ENCODE measurements at places on chromosomes 2 and 18.

- DNase-seq, result no peak
Measured at GRCh38 chr2:201923436-201924328, 110.0 kb upstream of the FZD7 start.

DNA sequence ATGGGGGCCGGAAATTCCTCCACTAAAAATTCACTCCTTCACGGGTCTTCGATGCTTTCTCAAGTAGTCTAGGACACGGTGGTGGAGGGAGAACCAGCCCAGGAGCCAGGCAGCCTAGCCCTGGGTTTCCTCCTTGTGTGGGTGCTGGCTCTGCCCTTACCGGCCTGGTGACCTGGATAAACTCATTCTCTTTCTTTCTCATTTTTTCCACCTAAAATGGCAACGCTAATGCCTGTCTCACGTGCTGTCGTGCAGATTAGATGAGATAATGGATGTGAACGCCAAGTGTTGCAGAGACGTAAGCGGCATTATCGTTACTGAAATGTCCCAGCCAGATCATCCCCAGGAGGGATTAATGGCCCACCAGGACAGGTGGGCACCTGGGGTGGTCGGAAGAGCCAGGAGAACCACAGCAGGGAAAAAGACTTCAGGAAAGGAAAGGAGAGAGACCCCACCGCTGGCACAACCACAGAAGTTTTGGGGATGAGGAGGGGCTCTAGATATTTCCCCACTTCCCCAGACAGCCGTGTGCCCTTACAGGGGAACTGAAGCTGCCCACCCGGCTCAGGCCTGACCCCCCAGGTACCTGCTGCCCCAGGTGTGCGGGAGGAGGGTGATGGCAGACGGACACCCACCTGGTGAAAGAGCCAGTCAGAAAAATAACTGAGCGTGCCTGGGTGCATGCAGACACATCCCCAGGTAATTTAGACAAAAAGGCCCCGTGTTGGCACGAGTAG lies 100.8 kb upstream of the ASAP2 start:
- no peak for DNase-seq

DNA sequence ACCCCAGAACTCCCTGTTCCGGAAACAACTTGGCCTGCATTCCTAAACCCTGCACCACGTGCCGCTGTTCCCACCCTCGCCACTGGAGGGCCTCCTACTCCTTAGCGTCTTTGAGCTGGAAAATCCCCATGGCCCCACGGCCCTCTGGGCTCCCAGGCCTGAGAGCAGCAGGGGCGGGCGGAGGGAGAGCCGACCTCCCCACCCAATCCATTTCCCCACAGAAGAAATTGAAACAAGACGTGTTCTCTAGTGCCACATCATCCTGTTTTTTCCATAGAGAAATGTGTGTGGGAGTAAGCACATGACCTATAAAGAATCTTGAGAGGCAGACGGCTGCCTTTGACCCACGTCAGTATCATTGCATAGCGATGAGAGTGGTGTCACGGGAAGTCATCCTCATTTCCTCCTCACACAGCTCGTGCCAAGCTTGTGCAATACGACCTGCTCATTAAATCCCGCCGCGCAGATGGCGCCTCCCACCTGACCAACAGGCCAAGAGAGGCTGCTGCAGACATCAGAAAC lies 79.2 kb downstream of the LAMA1 start:
- no peak for DNase-seq

GRCh38 chr2:144592500-144593256 lies 72.8 kb upstream of the ZEB2 start:
- no peak for DNase-seq

- no peak for DNase-seq
Measured at GRCh38 chr2:85828725-85829124, 60.1 kb downstream of the ST3GAL5 start.

DNA sequence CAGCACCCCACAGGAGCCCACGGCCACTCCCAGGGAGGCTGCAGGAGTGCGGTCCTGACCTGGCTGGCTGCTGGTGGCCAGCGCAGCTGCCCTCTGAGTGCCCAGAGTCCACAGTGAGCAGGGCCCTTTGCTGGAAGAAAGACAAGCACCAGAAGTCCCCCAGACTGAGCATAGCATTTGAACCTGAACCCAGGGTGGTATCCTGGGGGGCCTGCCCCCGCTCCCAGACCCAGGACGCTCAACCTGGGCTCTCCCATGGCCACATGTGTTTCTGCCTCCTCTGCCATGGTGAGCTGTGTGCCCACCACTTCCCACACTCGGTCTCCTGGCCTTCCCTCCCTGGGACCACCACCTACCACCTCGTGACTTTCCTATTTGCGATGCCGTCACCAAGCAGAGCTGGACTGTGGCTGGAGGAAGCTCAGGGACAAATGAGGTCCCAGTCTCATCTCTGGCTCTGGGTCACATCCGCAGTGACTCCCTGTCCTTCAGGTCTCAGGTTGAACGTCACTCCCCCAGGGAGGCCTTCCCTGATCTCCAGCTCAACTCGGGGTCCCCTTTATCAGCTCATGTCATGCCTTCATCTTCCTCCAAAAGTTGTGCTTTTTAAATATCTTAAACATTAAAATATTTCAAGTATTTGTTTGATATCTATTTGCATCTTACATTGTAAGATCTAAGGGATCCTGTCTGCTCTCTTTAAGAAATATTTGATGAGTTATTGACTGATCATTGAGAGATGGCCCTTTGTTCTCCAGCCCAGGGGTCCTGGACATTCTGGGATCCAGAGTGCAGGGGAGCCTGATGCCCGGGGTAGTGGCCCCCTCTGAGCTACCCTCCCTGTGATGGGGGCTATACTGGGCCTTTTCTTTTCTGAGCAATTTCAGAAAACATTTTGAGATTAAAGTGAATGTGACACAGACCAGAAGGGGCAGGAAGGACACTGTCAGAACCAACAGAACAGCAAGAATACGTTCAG lies 16.4 kb upstream of the GPR55 start:
- peak; percentile 45 for DNase-seq

DNA sequence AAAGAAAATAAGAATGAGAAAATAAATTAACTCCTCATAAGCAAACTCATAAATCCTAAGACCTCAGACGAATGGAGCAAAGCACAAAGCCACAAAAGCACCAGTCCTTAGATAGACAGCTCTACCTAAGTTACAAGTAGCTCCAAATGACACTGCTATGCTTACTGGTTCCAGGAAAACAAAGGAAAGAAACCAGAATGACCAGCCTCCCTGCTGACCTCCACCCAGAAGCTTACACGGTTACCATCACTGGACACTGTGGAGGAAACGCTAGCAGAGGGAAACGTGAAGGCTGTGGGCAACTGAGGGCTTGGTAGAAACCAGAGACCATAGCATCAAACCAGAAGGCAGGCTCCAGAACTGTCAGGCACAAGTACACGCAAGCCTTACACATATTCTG lies 67.8 kb downstream of the STK39 start:
- no peak for DNase-seq

DNA sequence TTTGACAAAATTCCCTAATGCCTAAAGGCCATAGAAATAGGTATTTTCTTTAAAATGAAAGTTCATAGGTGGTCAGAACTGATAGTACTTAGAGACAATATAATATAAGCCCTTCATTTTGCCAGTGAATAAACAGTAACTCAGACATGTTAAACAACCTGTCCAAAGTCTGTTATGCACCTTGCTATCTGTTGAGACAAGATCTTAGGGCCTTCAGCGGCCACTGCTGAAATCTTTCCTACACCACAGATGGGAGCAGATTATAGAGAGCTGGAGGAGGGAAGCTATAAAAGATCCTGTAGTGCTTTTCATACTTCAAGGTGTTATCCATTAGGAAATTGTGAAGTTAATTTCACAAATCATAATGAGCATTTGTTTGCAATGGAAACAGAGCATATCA lies 13.8 kb downstream of the CERKL start:
- DNase-seq, result no peak

DNA sequence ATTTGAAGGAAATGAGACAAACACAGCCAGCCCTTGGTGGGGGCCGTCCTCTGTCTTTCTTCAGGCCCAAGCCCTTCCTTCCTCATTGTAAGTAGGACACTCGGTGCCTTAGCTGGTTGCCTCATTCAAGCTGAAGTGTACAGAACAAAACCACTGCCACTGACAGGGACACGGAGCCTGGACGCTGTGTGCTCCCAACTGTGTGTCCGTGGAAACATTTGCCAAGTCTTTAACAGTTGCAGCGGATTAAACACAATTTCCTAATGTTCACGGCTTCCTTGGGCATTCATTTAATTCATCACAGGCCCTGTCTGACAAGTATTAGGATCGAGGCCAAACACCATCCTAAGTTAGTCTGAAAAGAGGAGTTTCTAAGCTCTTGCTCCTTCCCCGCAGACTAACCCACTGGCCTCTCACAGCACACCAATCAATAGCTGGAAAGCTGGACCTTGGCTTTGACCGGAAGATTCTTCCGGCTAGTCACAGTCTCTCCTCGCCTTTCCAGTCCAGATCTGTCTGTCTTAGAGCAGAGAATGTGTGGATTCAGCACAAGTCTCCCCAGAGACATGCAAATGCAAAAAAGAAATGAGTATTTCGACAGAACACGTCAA lies 68.7 kb upstream of the ACSL3 start:
- DNase-seq, result no peak

GRCh38 chr2:47402555-47402804 lies 476 bp upstream of the MSH2 start:
- no peak for DNase-seq

DNA sequence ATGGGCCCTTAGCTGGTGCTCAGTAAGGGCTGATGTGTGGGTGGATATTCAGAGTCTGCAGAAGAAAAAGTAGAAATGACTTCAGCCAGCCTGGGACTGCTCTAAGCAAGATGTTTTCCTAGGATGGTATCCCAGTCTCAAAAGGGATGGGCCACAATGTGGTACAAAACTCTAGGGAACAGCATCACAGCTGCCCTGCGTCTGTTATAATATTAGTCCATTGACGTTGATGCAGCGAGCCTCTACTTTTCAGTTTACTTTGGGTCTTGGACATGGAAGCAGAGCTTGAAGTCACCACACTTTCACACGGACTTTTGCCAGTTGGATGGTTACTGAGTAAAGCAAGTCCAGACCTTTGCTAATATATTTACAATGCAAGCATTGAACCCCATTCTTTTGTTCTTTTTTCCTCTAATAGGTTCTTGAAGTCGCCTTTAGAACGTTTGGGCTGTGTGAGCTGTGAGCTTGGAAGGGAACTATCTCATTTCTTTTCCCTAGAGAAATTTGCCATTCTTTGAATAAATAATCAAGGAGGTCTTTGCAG lies 105.7 kb downstream of the RDH14 start:
- no peak for DNase-seq

- DNase-seq, result no peak
Measured at GRCh38 chr2:35228584-35228983, 1127.0 kb upstream of the CRIM1 start.
